Tracheal epithelial cell (primary cell): ENCODE measurements at places on chromosomes 7 and 10. TPM values are rescaled to one million over a fixed set of nuclear protein-coding genes. Genes with fewer than 3 reads are reported as not detected.

The CACNA2D1 gene
- total RNA-seq, result 0.64 and 1.9 TPM in 2 replicates

The UNCX gene
- total RNA-seq, result not detected in 2 replicates

The SPDYE6 gene
- not detected in 2 replicates for total RNA-seq

The RBAK gene
- 7.5 and 9.8 TPM in 2 replicates for total RNA-seq

The AGAP3 gene
- total RNA-seq, result 99.0 and 106 TPM in 2 replicates

The NRCAM gene
- 0.64 and 17.8 TPM in 2 replicates for total RNA-seq

The ZC3HAV1L gene
- 16.2 and 23.4 TPM in 2 replicates for total RNA-seq

The PPIA gene
- 2,178 and 2,747 TPM in 2 replicates for total RNA-seq

The OPALIN gene
- not detected in 2 replicates for total RNA-seq

The CDNF gene
- total RNA-seq, result 0.24 and 1.3 TPM in 2 replicates

The PRKAR1B gene
- 11.3 and 13.5 TPM in 2 replicates for total RNA-seq

The DYDC2 gene
- not detected in 2 replicates for total RNA-seq

The HOXA13 gene
- not detected in 2 replicates for total RNA-seq

The ASIC3 gene
- 0.21 TPM in 1 of 2 replicates, not detected in the other for total RNA-seq

The GPR146 gene
- total RNA-seq, result 2.8 and 3.9 TPM in 2 replicates

The NEUROD6 gene
- total RNA-seq, result not detected in 2 replicates

The WEE2 gene
- total RNA-seq, result not detected in 2 replicates

The BTBD16 gene
- not detected in 2 replicates for total RNA-seq

The ACHE gene
- total RNA-seq, result 0.24 TPM in 1 of 2 replicates, not detected in the other

The UPK3BL2 gene
- 10.0 and 17.1 TPM in 2 replicates for total RNA-seq

The ENTPD1 gene
- total RNA-seq, result under 0.01 TPM in 1 of 2 replicates, not detected in the other

The NAT16 gene
- total RNA-seq, result not detected in 2 replicates

The VWDE gene
- 1.9 and 3.6 TPM in 2 replicates for total RNA-seq

The AMPH gene
- under 0.01 TPM in 1 of 2 replicates, not detected in the other for total RNA-seq

The CLRN3 gene
- total RNA-seq, result not detected in 2 replicates

The RARRES2 gene
- total RNA-seq, result 0.21 and 9.2 TPM in 2 replicates

The CDC14C gene
- not detected in 2 replicates for total RNA-seq

The LRRC18 gene
- total RNA-seq, result not detected in 2 replicates

The GPR15LG gene
- 3.4 TPM in 2 replicates for total RNA-seq

The NUTM2E gene
- 0.24 TPM in 1 of 2 replicates, not detected in the other for total RNA-seq

The ZNF239 gene
- total RNA-seq, result 1.2 and 1.9 TPM in 2 replicates

The SLC26A5 gene
- total RNA-seq, result not detected in 2 replicates

The NODAL gene
- total RNA-seq, result not detected in 2 replicates

The WDR86 gene
- total RNA-seq, result 0.24 and 1.3 TPM in 2 replicates

The NXPH1 gene
- not detected in 2 replicates for total RNA-seq

The PIK3CG gene
- under 0.01 TPM in 1 of 2 replicates, not detected in the other for total RNA-seq

The STX1A gene
- 6.7 and 8.1 TPM in 2 replicates for total RNA-seq

The C7orf33 gene
- not detected in 2 replicates for total RNA-seq

The ALOX5 gene
- 1.7 and 4.8 TPM in 2 replicates for total RNA-seq

The WIPF3 gene
- total RNA-seq, result under 0.01 and 0.21 TPM in 2 replicates

The MCM10 gene
- 0.43 and 3.9 TPM in 2 replicates for total RNA-seq

The FAM171A1 gene
- 7.2 and 9.2 TPM in 2 replicates for total RNA-seq

The TMEM130 gene
- total RNA-seq, result not detected in 2 replicates

The ANKRD61 gene
- 0.21 and 0.48 TPM in 2 replicates for total RNA-seq

The TMEM270 gene
- total RNA-seq, result not detected in 2 replicates
